ENCODE measurements at places on chromosomes 11 and 22.

- DNase-seq = no peak
These were observed 2.3 kb downstream of the PTPRCAP start for GRCh38 chr11:67435031-67435726.

- peak; percentile 54 for DNase-seq
These were observed 7.0 kb upstream of the L3MBTL2 start for GRCh38 chr22:41198027-41198580.

DNA sequence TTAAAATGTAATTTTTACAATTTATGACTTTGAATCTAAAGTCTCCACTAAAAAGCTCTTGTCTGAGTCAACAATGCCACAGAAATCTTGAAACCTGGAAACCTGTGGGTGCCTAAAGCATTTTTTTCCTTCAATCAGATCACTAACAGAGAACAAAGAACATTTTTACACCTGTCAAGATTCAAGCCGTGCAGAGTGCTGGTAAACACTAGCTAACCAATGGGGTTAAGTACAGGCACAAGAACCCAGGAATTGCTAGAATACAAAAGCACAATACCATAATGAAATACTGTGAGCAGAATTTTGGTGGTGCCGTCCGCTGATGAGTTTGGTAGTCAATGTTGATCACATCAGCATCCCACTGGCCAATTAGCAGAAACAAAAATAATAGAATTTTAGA lies 380.3 kb upstream of the PITPNB start:
- DNase-seq = no peak

DNA sequence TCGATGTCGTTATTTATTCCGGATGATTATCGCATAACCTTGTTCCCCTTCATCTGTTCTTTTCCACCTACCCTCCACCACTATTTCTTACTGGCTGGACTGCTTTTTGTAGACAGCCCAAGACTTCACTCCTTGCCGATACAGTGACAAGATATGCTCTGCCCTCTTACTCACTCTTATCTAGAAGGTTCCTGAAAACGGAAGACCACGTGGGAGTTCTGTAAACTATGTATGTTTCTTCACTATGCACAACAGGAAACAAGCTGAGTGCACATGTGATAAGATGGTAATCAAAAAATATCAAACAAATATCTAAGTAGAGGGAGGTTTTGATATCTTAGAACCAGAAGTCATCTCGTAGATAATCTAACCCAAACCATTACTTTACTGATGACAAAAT lies 122.9 kb upstream of the ARHGAP20 start:
- DNase-seq = no peak

DNA sequence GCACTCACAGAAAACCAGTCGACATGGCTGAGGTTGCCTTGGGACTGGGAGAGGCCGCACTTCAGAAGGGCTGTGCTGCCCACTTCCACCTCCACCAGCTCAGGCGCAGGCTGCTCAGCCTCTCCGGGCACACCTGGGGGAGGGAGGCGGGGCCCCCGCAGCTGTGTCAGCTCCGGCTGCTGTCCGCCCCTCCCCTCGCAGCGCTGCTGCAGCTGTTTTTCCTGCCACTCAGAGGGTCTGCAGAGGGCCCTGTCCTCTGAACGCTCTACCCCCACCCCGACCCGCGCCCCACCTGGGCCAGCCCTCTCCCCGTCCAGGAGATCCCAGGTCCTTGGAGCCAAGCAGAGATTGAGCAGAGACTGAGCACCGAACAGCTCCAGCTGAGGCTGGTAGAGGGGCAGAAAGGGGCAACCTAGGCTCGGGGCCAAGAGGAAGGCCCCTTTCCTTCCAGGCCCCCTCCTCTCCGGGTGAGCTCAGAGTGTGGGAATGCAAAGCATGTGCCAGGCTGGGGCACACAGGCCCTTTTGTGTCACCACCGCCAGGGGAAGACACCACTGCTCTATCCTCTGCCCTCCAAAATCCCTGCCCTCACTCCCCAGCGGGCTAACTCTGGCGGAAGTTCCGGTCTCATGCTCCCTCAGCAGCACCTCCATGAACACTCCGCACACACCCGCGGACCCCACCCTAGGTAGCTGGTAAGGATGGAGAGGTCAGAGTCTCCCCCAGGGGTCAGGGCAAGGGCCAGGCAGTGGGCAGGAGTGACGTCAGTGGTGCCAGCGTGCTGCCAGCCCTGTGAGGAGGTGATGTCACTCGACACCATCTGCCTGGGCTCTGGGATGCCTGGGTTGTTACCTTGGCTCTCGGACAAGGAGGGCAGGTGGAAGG lies 1.6 kb downstream of the MCAM start:
- peak; percentile 46 for DNase-seq

DNA sequence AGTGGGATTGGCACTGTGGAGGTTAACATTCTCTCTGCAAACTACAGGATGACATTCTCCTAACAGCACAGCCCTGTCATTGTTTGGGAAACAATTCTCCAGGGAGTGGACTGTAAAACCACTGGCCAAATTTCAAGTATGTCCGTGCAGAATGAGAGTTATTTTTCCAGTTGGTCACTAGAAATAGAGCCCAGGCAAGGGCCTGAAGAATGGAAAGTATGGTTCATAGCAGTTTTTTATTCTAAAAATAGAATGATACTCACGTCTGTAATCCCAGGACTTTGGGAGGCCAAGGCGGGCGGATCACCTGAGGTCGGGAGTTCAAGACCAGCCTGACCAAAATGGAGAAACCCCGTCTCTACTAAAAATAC lies 39.0 kb upstream of the CD44 start:
- no peak for DNase-seq

GRCh38 chr22:32353840-32354239 lies 3.8 kb upstream of the RFPL3 start:
- DNase-seq = no peak

DNA sequence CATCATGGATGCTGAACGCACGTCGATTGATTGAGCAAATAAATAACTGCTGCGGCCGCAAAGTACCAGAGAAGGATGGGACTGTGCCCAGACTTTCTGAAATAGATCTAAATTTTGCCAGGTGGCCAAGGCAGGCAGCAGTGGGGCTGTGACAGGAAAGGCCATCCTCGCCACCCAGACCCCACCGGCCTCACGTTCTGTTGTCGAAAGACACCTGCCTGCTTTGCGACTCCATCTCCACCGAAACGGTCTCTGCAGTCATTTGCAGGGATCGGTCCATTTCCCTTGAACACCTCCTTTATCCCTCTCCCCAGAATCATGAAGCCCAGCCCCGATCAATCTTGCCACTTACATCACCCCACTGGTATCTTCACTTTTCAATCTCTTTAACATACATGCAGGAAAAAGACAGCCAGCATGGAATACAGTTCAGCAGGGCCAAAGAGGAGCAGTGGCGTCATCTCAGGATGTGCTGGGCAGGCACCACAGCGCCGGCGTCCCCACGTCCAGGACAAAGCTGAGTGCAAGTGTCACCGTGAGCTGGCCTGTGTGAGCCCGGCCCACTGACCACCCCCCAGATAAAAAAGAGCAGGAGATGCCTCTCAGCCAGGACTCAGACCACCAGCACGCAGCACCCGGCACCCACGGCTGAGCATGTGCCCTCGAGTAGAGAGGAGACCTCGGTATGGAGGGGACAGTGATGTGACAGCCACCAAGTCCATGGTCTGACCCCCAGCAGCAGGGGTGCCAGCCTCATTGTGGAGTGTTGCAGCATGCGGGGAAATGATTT lies 610.3 kb downstream of the TBC1D22A start:
- no peak for DNase-seq

- DNase-seq = no peak
These were observed 580.9 kb upstream of the CADM1 start for GRCh38 chr11:116085031-116085635.

DNA sequence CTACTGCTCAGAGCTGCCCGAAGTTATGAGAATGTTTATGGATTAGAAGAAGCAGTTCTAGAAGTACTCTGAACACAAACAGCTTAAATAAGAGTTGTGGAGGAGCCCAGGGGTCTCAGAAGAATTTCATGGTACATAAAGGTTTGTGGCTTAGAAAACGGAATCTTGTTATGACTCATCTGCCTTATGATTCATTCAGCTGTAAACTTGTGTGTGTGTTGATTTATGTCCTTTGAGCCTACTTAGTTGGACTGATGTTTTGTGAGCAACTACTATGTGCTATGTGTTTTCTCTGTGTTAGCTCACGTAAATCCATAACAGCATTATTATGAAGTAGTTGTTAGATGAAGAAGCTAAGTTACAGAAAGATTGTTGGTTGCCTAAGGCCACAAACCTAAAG lies 203.7 kb downstream of the PGR start:
- DNase-seq = peak; percentile 34

GRCh38 chr22:47678048-47678447 lies 915.6 kb downstream of the TBC1D22A start:
- no peak for DNase-seq

DNA sequence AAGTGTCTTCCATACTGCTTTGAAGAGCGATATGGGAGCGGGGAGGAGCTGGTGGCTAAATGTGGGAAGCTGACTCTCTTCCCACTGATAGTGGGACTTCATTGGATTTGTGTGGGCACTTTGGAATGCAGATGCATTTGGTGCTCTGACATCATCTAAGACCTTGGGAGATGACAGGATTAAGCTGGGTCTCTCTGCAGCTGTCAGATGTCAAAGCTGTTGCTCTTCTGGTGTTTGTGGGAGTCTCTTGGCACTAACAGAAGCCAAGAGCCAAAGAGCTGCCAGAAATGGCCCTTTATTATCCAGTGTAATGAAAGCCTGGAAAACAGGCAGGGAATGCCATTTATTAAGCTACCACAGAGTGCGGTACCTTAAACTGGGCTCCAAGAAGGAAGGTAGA lies 20.6 kb downstream of the GRAMD1B start:
- no peak for DNase-seq

DNA sequence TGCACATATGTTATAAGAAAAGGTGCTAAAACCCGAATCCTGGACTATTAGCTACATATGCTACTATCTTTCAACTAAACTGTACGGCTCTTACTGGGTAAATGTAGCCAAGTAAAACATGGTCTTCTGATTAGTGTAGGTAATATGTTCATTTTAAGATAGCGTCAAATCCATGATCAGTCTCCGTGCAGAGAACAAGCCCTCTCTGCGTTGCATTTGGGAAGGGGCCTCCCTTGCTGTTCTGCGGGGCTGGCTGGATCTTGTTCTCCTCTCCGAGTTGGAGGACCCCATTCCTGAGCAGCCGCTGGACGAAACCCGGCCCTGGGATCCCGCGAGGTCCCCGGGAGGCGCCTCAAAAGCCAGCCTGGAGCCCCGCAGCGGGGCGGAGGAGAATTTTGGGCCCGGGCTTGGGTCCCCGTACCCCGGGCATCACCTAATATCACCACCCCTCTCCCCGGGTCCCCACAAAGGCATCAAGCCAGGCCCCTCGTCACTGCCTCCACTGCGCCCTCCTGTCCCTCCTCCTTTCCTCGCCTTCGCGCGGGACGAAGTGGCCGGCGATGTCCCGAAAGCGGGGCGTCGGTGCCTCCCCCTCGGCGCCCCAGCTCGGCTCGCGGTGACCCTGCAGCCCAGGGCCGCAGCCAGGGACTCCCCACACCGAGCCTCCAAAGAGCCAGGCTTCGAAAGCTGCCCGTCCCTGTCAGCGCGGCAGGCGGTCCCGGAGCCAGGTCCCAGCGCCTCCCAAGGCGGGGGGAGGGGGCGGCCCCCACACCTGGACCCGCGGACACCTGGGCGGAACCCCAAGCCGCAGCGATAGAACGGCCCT lies 54.5 kb upstream of the FBXO3 start:
- DNase-seq = no peak

DNA sequence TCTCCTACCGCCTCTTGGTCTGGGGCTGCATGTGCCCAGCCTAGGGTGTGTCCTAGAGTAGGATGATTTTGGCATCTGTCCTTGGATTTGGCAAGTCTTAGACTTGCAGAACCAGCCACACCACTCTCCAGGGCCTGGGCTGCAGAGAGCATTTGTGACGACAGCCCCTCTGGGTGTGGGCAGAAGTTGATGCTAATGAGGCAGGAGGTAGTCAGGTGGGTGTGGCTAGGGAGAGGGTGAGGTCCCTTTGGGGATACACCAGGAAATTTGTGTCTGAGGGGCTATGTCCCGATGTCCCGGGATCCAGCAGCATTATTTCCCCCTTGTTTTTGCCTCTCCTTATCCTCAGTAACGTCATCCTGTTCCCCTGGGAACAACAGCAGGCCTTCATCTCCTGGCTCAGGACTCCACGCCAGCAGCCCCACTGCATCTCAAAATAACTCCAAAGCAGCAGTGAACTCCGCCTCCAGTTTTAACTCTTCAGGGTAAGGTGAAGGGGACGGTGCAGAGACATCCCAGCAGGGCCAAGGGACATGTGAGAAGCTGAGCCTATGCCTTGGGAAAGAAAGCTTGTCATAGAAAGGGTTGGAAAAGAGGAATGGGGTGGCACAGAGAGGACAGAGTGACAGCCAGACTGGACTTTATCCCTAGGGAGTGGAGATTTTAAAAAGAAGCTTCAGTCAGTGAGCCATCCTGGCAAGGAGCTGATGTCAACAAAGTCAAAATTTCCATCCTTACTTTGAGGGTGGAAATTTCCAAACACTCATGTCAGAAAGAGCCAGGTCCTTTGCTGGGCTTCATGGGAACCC lies 8.0 kb upstream of the TLCD5 start:
- no peak for DNase-seq

- no peak for DNase-seq
These were observed 387.6 kb upstream of the DDI1 start for GRCh38 chr11:103648670-103649400.

DNA sequence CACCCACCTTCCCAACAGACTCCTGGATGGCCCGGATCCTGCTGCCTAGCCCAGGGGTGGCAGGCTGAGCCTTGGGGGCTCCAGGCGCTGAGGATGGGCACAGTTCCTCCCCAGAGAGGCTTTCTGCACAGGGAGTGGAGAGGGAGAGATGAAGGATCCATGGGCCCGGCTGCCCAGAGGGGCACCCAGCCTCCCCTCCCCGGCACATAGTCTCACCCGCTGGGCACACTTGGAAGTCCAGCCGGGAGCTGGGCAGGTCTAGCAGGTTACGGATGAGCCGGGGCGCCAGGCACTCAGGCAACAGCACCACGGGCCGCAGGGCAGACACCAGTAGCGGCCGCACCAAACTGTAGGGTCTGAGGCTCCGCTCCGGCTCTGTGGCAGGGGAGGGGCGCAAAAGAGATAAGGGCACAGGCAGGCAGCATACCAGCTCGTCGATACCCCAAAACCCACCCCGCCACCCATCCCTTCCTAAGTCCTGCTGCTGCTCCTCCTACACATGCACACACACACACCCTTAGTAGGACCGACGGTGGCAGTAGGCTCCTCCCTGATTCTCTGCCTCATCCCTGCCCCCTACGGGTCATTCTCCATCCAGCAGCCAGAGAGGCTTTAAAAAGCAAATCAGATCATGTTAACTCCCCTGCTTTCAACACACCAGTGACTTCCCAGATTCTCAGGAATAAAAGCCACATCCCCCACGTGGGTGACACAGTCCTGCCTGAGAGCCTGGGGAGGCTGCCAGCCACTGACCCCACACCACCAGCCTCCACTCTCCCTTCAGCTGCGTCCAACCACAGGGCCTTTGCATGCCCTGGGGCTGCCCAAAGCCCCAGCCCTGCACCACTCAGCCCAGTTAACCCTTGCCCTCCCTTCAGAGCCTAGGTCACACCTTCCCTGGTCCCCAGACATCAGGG lies 6.5 kb upstream of the MFNG start:
- DNase-seq = peak; percentile 65

DNA sequence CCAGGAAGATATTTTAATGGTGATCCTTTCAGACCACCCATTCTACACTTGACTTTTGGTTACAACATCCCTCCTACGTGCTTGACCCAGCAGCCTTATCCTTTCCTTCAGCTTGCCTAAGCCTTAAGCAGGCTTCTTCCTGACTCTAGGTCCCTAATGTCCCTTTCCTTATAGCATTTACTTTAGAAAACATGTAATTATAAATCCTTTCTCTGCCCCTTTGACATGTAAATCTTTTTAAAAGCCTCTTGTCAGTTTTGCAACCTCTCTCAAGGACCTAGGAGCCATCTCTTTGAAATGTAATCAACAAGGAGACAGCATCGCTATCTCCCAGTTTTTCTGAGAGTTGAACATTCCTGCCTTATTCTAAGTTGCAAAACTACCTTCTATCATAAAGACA lies 1255.2 kb downstream of the LRRC4C start:
- DNase-seq = no peak

Data from activated CD4-positive, alpha-beta T cell treated with anti-CD3 and anti-CD28 coated beads, Interleukin-2, amount 50 U/mL, for 16 hours (primary cell).